ENCODE measurements at places on chromosomes 3 and 15. TPM values are rescaled to one million over a fixed set of nuclear protein-coding genes. Genes with fewer than 3 reads are reported as not detected.

The TRPM1 gene
- total RNA-seq = not detected

The RBM5 gene
- 83.8 TPM for total RNA-seq

The ATP13A5 gene
- not detected for total RNA-seq

The CCDC33 gene
- not detected for total RNA-seq

The LSG1 gene
- 15.8 TPM for total RNA-seq

The GUCA1C gene
- total RNA-seq = not detected

The EIF5A2 gene
- total RNA-seq = 9.8 TPM

The CSTA gene
- total RNA-seq = 3.7 TPM

The MESP2 gene
- total RNA-seq = 0.29 TPM

The DISP2 gene
- total RNA-seq = 0.85 TPM

The EPHA6 gene
- total RNA-seq = 1.4 TPM

The OTOL1 gene
- total RNA-seq = not detected

DNA sequence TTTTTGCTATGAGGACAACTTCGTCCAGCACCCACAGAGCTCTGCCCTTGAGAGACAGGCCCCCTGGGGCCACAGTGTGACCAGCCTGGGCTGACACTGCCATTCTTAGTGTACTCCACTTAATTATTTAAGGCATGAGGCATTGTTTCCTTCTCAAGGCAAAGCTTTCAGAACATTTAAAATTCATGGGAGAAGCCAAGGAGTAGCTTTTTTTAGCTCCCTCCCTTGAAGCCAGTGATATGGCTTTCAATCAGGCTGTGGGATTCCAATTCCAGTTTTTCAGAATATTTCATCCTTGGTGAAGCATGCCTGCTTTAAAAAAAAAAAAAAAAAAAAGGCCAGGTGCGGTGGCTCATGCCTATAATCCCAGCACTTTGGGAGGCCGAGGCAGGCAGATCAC lies 21.3 kb downstream of the HOMER2 start:
- no peak for DNase-seq

GRCh38 chr15:55277116-55277564 lies 12.5 kb downstream of the RAB27A start:
- DNase-seq = no peak

DNA sequence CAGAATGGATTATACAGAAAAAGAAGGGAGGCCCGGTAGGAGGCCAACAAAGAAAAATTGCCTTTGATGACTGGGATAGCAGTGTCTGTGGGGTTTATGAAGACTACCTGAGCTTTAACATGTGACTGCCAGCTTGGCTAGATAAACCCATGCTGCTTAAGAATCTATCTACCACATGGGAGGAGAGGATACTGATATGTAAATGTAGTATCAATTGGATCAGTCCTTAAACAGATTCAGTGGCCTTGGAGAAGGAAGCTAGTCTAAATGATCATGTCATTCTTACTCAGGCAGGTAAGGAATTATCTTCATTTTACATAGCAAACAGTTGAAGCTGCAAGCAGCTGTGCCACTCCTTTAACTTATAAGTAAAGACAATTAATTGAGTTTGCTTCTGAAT lies 50.0 kb upstream of the SYNPR start:
- no peak for DNase-seq

- DNase-seq = no peak
Measured at GRCh38 chr3:13424141-13424844, 4.2 kb upstream of the NUP210 start.

DNA sequence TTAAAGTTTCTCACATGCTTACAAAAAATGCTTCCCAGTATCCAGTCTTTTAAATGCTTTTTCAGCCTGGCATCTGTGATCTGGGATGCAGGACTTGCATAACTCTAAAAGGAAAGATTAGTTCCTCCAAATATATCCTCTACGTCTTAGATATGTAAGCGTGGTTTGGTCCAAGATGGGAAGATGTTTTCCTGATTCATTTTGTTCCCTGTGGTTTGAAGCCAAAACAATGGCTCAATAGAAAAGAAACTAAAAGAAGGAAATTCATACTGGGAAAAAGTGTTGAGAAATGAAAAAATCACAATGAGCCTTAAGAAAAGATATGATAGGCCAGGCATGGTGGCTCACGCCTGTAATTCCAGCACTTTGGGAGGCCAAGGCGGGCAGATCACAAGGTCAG lies 1002.8 kb downstream of the NAALADL2 start:
- DNase-seq = no peak

GRCh38 chr3:66004244-66004643 lies 34.5 kb downstream of the MAGI1 start:
- DNase-seq = no peak

GRCh38 chr3:129305592-129306091 lies 27.0 kb downstream of the HMCES start:
- DNase-seq = peak; percentile 94

DNA sequence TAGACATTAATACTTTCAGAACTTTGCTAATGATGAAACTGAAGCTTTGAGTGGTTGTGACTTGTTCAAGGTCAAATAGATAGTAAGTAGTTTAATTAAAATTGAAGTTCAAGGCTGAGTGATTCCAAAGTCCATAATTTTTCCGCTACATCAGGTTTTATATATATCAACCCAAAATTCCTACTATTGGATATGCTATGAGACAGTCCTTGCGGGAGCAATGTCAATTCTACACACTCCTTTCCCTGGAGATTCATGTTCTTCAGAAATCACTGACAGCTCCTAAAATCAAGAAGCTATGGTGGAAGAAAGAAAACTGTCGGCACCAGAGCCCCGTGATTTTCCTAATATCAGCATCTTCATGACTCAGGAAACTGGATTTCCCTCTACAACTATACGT lies 167.6 kb downstream of the EPHA3 start:
- DNase-seq = no peak

- DNase-seq = no peak
Measured at GRCh38 chr3:194423317-194423716, 24.3 kb upstream of the GP5 start.

DNA sequence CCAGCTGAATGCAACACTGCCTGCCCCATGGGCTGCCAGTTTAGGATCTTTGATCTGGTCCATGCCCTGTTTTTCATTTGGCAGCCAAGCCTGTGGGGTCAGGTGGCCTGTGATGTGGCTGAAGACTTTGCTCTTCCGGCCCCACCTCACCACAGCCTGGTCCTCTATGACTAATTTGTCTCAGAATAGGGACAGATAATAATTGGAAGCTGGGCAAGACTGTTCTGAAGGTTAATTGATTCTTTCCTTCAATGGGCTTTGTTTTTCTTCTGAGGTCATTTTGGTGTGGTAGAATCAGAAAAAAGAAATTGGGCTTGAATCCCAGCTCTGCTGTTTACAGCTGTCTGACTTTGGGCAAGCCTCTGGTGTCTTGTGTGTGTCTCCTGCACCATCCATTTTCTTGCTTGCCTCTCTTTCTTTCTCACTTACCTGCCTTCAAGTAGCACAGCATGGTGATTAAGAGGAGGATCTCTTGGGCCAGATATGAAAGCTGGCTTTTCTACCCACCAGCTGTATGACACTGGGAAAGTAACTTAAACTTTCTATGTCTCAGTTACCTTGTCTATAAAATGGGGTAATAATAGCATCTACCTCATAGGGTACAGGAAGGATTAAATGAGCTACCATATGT lies 24.2 kb downstream of the ABHD2 start:
- peak; percentile 66 for DNase-seq

DNA sequence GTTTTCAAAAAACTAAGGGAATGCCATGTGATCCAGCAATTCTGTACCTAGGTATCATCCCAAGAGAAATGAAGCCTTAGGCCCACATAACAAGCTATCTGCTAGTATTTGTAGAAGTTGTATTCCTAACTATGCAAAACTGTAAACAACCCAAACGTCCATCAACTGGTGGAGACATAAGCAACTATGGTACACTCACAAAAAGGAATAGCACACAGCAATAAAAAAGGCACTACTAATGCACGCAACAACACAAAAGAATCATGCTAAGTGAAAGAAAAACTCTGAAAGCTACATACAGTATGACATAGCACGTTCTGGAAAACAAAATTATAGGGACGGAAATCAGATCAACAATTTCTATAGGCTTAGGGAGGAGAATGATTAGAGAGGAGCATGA lies 15.3 kb downstream of the USP50 start:
- no peak for DNase-seq

DNA sequence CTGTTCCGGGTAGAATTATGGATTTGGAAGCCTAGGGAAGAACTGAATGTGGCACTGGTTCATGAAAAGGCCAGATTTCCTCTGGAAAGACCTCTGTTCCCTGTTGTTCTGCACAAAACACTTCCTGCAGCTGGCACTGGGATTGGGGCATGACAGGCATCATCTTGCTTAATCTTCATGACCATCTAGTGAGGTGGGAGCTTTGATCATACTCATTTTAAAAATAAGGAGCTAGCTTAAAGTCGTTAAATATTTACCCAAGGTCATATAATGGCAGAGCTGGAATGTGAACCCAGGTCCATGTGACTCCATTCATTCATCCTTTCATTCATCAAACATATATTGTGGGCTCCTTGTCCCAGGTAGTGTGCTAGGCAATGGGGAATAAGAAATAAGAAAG lies 40.4 kb downstream of the EBLN2 start:
- no peak for DNase-seq

DNA sequence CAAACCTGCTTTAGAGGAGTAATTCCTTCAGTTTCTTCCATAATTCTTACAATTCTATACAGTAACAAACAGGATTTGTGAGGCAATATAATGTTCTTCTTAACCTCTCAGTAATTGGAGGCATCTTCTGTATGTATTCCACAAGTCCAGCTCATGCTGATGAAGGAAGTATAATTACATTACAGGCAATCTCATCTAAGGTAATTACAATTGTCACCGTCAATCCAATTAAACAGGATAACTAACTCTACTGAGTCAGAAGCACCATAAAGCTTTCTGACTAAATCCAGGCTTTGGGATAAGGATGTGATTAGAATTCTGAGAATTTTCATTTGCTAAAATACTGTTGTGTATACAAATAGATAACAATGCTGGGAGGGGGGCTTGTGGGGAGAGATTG lies 115.2 kb upstream of the SEMA6D start:
- no peak for DNase-seq

- no peak for DNase-seq
Measured at GRCh38 chr3:172040981-172041963, 1.9 kb downstream of the FNDC3B start.

GRCh38 chr3:146163584-146163983 lies 2.6 kb upstream of the PLOD2 start:
- DNase-seq = no peak

- DNase-seq = peak; percentile 89
Measured at GRCh38 chr15:40930430-40931299, 1.5 kb downstream of the DLL4 start.

DNA sequence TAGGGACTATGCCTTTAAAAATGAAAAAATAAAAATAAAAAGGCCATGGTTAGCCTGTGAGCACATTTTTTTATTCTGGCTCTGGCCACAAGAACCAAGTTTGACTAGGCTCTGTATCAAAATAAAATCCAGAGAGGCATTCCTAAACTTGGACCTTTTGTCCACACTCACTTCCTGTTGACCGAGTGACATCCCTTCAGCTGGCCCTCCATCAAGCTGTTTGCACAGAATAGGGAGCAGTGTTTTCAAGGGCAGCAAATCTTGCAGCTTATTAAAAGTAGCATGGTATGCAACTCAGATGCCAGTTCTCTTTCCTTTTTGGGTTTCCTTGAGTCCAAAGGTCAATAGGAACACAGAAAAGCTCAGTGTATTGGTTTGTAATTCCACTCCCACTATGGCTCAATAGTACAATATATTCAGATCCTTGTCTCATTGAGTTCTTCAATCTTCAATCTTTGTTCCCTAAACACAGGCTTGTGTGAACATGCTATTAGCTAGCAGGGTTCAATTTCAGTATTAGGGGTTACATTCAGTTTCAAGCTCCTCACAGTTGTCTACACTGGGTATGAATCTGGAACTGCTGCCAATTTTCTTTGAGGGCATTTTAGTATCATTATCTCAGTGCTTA lies 244.5 kb downstream of the RBMS3 start:
- peak; percentile 86 for DNase-seq

- no peak for DNase-seq
Measured at GRCh38 chr3:105832644-105833043, 36.2 kb downstream of the CBLB start.

DNA sequence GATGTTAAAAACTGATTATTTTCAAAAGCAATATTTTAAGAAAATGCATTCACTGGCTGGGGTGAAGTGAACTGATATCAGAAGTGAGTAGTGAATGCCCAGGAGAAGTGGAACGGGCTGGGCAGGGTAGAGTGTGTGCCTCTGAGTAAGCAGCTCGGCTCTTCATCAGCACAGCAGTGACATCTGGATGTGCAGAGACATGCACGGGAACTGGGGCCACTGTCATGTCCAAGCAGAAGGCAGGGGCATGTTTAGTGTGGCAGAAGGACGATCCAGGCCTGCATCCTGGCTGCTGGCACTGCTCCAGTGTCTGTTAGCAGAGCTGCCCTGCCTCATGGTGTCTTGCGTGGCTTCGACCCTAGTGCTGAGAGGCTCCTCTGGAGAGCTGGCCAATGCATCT lies 305.6 kb upstream of the LRRFIP2 start:
- DNase-seq = peak; percentile 52

DNA sequence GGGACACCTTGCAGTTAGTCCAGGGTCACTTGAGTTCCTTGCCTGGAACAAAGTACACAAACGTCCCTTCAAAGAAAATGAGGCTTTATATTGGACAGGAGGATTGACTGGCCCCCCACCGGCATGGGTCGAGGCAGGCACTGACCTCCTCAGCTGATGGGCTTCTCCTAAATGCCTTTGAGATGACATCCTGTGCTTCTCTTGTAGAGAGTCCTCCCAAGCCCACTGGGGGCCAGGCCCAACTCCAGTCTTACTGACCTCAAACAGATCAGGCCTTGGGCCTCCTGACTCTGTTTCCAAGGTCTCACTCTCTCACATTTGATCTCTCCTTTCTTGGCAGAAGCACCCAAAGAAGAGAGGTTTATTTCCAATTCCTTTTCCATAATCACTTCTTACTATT lies 516.1 kb downstream of the MCTP2 start:
- DNase-seq = no peak
